ENCODE measurements at places on chromosomes 16 and 17.

- no peak for DNase-seq
Measured at GRCh38 chr17:82645516-82645915, 2.7 kb downstream of the WDR45B start.

DNA sequence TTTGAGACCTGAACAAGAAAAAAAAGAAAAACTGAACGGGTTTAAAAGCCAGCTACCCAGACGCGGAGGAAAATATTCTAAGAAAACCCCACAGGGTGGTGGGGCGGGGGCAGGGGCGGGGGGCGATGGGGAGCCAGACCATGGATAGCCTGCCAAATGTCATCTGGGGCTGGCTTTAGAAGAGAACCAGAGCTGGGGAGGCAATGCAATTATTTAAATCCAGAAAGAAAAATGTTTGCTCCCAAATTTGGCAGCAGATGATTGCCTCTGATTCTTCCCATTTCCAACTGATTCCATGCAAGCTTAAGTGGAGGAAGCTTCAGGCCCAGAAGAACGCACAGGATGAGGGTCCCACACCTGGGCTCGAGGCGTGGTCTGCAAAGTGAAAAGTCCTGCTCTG lies 34.8 kb downstream of the ZNF423 start:
- DNase-seq: no peak

DNA sequence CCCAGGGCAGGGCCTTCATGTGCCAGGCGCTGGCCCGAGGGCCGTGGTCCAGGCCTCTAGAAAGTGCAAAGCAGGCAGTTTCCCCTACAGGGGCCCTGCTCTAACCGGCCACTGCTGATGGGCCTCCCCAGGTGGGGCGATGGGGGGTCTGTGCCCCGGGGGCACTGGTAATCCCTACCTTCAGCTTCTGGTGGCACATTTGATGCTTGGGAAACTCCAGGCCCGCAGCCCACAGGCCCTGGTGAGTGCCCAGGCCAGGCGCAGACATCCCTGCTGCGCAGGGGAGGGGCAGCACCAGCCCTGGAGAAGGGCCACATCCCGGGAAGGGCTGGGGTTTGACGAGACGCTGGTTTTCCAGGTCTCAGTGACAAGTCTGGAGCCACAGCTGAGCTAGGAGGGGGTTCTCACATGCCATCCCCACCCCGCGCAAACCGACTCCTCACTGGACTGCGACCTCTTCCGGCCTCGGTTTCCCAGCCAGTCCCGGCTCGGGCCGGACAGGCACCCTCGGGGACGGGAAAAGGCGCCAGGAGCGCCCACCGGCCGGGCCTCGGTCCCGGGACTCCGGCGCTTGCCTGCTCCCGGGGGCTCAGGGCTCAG lies 1.6 kb downstream of the DOC2B start:
- DNase-seq: no peak

GRCh38 chr17:15973834-15974233 lies 25.7 kb downstream of the ZSWIM7 start:
- DNase-seq: no peak

GRCh38 chr17:41284043-41284442 lies 8.5 kb downstream of the KRTAP9-7 start:
- no peak for DNase-seq

- DNase-seq: no peak
Measured at GRCh38 chr16:51337662-51338061, 186.6 kb upstream of the SALL1 start.

GRCh38 chr17:21304091-21304490 lies 19.6 kb downstream of the MAP2K3 start:
- DNase-seq: no peak

Measured in dermis blood vessel endothelial cell (primary cell).